ENCODE measurements at places on chromosomes 7 and 10.

DNA sequence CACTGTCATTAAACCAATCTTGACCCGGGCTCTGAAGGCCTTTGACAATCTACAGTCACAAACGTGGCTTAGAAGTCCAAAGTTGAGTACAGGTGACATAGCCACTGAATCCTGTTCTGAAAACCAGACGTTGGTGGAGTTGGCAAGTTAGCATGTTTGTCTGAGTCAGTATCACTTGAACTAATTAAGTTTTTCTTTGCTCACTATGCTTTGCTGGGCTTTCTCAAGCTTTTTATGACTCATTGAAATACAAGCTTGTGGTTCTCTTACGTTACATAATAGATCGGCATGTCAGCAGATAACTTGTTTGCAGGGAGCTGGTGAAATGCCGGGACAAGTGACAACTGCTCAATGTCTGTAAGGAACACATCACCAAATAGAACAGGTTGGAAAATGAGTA, 53.8 kb downstream of the ARL5B start:
- H3K27me3 ChIP-seq, result no peaks in the 10 kb centered on the region
- no peaks in the 10 kb centered on the region for H3K4me1 ChIP-seq
- H3K36me3 ChIP-seq, result no peaks in the 10 kb centered on the region
- H3K27ac ChIP-seq, result no peak overlapping the region

GRCh38 chr7:50908628-50909290, 126.1 kb upstream of the GRB10 start:
- H3K4me1 ChIP-seq, result no peaks in the 10 kb centered on the region
- no peak for DNase-seq
- H3K27me3 ChIP-seq, result no peaks in the 10 kb centered on the region

DNA sequence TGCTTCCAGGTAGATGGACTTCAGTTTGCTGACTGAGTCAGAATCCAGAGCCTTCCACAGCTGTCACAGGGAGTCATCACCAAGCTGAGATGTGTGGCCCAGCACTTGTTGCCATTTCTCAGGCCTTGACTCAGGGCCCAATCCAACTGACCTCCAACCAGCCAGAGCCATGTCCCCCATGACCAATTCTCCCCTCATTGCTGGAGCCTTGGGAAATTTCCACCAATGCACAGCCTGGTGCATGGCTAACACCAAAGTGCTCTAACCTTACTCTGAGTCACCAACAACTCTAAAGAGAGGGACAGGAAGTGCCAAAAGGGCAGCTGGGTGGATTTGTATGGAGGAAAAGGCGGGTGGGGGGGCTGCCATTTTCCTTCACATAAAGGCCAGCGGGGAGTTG, 13.4 kb upstream of the GLI3 start:
- no peaks in the 10 kb centered on the region for H3K27me3 ChIP-seq
- no peak overlapping the region for H3K27ac ChIP-seq
- H3K4me3 ChIP-seq, result no peak overlapping the region
- H3K4me1 ChIP-seq, result no peaks in the 10 kb centered on the region
- DNase-seq, result no peak

DNA sequence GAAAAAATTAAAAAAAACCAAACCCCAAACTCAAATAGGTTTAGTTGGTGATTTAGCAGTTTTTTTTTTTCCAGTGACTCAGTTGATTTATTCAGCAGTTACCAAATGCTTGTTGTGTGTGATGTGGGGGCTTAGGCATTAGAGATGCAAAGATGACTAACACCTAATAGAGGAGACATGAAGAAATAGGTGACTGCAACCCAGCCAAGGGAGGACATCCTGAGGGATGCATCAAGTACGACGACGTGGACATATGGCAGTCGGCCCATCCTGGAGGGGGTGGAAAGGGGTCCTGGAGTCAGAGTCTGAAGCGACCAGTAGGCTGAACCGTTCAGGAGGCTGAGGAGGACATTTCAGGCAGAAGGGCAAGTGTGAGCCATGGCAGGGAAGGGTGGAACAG, 35.5 kb downstream of the LRMDA start:
- DNase-seq, result no peak
- no peaks in the 10 kb centered on the region for H3K36me3 ChIP-seq
- H3K4me3 ChIP-seq, result no peak overlapping the region
- H3K27ac ChIP-seq, result no peak overlapping the region
- H3K4me1 ChIP-seq, result no peaks in the 10 kb centered on the region

DNA sequence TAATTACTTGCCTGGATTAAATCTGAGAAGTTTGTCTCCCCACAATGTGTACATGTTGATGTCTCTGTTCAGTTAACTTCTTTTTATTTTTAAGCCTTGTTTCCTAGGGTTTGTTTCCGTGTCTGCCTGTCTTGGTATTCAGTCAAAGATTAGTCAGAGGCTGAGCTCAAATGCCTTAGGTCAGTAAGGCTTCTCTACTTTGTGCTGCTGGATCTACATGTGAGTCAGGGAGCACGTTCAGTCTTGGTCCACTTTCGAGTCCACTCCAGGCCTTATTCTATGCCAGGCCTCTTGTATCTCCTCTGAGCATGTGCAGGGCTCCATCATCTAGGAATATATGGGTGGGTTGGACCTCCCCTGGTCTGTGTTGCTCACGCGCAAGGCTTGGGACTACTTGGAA, 93.3 kb upstream of the FZD8 start:
- H3K36me3 ChIP-seq, result no peaks in the 10 kb centered on the region
- DNase-seq, result no peak
- H3K27ac ChIP-seq, result no peak overlapping the region
- H3K27me3 ChIP-seq, result no peaks in the 10 kb centered on the region
- no peak overlapping the region for H3K4me3 ChIP-seq

DNA sequence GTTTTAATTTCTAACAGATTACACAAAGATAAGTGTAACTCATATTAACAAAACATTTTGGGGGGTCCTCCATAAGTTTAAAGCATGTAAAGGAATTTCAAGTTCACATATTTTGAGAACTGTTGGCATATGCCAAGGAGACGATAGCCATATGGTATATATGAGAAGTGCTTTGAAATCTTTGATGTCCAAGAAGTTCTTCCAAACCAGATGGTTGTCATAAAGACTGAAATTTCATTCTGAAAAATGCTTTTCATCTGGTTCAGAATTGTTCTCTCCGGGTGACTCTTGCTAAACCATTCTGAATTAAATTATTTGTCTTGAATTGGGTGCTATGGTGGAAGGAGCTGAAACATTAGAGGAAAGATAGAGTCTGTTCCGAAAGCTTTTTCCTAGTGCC, 513.0 kb upstream of the AKR1E2 start:
- no peak overlapping the region for H3K4me3 ChIP-seq
- H3K36me3 ChIP-seq, result no peaks in the 10 kb centered on the region
- peaks cover 20% of the 10 kb centered on the region for H3K4me1 ChIP-seq
- H3K27me3 ChIP-seq, result no peaks in the 10 kb centered on the region
- DNase-seq, result no peak

DNA sequence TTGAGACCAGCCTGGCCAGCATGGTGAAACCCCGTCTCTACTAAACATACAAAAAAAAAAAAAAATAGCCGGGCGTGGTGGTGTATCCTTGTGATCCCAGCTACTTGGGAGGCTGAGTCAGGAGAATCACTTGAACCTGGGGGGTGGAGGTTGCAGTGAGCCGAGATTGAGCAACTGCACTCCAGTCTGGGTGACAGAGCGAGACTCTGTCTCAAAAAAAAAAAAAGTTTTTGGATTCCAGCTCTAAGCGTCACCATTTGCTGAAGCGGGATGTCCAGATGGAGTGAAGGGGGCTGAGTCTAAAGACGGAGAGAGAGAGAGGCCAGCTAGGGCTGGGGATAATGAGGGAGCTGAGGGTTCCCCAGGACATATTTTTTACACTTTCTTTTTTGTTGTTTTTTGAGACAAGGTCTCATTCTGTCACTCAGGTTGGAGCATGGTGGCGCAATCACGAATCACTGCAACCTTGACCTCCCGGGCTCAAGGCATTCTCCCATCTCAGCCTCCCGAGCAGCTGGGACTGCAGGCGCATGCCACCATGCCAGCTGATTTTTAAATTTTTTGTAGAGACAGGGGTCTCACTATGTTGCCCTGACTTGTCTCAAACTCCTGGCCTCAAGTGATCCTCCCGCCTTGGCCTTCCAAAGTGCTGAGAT, 9.4 kb upstream of the HK1 start:
- no peak overlapping the region for H3K4me3 ChIP-seq
- H3K36me3 ChIP-seq, result no peaks in the 10 kb centered on the region
- no peak for DNase-seq
- H3K27me3 ChIP-seq, result no peaks in the 10 kb centered on the region
- H3K27ac ChIP-seq, result no peak overlapping the region
- H3K4me1 ChIP-seq, result no peaks in the 10 kb centered on the region

DNA sequence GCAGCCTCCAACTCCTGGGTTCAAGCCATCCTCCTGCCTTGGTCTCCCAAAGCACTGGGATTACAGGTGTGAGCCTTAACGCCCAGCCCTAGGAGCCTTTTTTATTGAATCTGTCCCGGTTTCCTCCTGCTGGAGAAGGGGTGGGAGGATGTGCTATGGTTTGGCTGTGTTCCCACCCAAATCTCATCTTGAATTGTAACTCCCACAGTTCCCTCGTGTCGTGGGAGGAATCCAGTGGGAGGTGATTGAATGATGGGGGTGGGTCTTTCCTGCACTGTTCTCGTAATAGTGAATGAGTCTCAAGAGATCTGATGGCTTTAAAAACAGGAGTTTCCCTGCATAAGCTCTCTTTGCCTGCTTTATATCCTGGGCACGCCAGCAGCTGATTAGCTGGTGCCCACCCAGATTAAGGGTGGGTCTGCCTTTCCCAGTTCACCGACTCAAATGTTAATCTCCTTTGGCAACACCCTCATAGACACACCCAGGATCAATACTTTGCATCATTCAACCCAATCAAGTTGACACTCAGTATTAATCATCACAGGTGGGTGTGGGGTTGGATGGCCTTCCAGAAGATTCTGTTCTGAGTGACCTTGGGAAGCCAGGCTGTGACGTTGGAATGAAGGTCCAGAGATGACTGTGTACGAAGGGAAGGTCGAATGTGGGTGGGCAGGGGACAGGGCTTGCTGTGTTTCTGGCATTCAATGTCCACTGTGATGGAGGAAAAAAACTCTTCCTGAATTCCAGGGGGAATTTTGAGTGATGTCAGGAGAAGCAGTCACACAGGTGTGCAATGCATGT, 33.8 kb upstream of the CUX1 start:
- DNase-seq, result no peak
- H3K4me3 ChIP-seq, result no peak overlapping the region
- H3K27me3 ChIP-seq, result no peaks in the 10 kb centered on the region
- H3K4me1 ChIP-seq, result peaks cover 7% of the 10 kb centered on the region

DNA sequence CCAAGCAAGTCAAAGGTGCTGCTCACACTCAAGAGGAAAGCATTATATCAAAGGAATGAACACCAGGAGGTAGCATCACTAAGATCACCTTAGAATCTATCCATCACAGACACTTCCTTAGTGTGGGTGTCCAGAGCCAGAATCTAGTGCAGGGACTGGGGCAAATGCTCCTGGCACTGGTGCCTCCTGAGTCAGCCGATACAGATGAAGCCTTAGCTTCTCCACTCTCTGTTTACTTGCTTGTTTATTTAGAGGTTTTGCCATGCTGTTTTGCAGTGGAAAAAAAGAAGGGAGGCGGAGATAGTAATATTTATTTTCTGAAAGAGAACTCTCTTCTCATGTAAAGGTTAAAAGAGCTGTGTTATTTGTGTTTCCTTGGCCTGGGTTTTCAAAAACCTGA, 303.1 kb downstream of the WDR11 start:
- no peaks in the 10 kb centered on the region for H3K27me3 ChIP-seq
- H3K4me3 ChIP-seq, result no peak overlapping the region
- H3K27ac ChIP-seq, result no peak overlapping the region
- no peaks in the 10 kb centered on the region for H3K36me3 ChIP-seq

DNA sequence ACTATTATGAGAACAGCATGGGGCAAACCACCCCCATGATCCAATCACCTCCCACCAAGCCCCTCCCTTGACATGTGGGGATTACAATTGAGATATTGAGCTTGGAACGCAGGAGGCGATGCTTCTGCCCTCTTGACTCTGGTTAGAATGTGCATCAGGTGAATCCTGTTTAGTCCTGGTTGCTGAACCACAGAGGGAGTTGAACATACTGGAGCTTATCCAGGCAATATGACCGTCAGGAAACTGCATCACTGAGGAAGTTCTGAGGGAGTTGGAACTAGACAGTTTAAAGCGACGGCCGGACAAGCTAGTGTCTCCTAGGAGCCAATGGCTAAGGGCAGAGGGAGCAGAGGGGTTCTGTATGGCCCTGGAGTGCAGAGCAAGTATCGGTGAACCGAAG, 31.8 kb upstream of the GARS1 start:
- H3K36me3 ChIP-seq, result peaks cover 6% of the 10 kb centered on the region
- DNase-seq, result no peak
- H3K4me1 ChIP-seq, result no peaks in the 10 kb centered on the region
- H3K27ac ChIP-seq, result no peak overlapping the region
- no peak overlapping the region for H3K4me3 ChIP-seq

DNA sequence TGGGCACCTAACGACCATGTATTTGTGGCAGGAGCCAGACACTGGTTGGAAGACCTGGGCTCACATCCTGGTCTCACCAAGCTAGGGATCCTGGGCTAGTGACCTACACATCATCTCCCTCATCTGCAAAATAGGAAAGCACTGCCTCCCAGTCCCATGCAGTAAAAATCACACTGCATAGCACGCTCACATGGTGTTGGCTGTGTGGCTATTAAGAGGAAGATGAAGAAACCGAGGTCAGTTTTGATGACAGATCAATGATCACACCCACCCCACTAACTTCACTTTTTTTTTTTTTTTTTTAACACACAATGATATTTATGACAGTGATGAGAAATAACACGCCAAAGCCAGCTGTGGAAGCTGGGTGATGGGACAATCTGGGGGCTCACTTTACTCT, 146.5 kb downstream of the RNF216 start:
- no peak for DNase-seq
- H3K27me3 ChIP-seq, result no peaks in the 10 kb centered on the region
- H3K4me1 ChIP-seq, result peaks cover 43% of the 10 kb centered on the region
- no peak overlapping the region for H3K4me3 ChIP-seq
- peaks cover 32% of the 10 kb centered on the region for H3K36me3 ChIP-seq

GRCh38 chr7:107708956-107709355, 35.0 kb upstream of the CBLL1 start:
- H3K4me3 ChIP-seq, result no peak overlapping the region
- H3K4me1 ChIP-seq, result no peaks in the 10 kb centered on the region
- DNase-seq, result no peak
- no peaks in the 10 kb centered on the region for H3K36me3 ChIP-seq

DNA sequence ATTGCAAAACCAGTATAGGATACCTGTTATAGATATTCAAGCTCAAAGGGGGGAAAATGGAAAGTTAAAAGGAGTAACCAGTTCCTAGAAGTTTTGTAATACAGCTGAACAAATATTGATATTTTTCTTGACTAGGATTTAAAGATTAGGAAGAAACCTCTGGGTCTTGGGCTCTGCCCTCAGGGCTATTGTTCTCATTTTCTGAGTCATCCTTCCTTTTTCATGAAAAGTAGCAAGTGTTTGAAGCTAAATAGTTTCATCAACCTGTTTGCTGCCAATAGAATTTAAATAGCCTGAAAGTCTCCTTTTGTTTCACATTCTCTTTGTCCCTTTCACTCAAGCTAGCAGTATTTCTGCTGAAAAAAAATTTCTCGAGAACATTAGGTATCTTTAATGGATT, 1061.1 kb upstream of the GHITM start:
- H3K27ac ChIP-seq, result no peak overlapping the region
- H3K27me3 ChIP-seq, result no peaks in the 10 kb centered on the region
- H3K4me3 ChIP-seq, result no peak overlapping the region
- H3K36me3 ChIP-seq, result no peaks in the 10 kb centered on the region

Data from psoas muscle (tissue), 8 donors.